Activated T-helper 1 cell treated with Interleukin-2 at 50 U/mL for 16 hours (primary cell): ENCODE measurements at places on chromosomes 1 and 21.

GRCh38 chr1:14599183-14599791 is 802 bp downstream of the KAZN start:
- no peak for DNase-seq

- no peak for DNase-seq
These were observed 179.7 kb downstream of the CHRM3 start for GRCh38 chr1:239566074-239566473.

GRCh38 chr1:217907504-217907903 is 276.4 kb downstream of the SPATA17 start:
- DNase-seq, result no peak

DNA sequence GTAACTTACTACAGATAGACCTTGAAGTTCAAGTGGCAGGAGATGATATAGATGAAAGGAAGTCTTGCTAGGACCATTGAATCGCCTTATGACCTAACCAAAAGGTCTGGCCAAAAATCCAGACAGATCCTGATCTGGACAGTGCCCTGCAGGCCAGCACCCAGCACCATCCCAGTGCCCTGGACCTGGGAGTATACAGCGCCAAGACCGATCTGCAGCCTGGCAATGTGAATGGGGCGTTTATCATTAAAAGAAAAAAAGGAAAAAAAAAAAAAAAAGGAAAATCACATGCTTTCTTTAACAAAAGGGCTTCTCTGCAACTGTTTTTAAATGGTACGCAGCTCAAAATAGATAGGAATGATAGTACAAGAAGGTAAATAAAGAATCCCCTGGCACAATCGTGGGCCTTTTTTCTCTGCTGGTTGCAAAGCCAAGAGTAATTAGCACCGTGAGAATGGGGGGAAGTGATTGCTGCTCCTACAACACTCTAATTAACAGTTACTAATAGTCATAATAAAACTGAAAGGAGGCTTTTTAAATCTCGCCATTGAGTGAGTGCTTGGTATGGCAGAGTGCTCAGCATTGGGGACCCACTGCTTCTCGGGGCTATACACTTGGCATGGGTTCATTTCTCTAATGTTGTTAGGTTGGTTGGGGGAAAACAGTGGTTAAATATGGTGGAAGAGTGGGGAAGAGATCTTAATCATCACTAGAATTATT is 146.7 kb downstream of the KAZN start:
- DNase-seq, result no peak

GRCh38 chr1:11283151-11283550 is 10.2 kb downstream of the UBIAD1 start:
- DNase-seq, result no peak

DNA sequence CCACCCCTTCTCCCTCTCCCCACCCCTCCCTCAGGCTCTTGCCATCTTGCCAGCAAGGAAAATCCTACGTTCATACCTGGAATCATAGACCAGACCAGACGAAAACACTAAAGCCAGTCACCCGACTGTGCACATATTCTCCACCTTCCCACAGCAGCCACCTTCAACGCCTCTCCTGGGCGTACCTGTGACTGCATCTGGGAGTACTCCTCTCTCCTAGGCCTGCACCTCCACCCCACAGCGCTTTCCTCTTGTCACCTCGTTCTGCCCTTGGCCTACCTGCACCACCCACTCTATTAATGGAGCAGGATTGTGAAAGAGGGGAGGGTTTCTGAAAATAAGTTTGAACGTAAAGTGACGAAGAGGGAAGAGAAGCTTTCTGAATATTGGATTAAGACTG is 17.8 kb downstream of the PAPPA2 start:
- no peak for DNase-seq

- no peak for DNase-seq
These were observed 268.7 kb downstream of the OLFM3 start for GRCh38 chr1:101728029-101728428.

DNA sequence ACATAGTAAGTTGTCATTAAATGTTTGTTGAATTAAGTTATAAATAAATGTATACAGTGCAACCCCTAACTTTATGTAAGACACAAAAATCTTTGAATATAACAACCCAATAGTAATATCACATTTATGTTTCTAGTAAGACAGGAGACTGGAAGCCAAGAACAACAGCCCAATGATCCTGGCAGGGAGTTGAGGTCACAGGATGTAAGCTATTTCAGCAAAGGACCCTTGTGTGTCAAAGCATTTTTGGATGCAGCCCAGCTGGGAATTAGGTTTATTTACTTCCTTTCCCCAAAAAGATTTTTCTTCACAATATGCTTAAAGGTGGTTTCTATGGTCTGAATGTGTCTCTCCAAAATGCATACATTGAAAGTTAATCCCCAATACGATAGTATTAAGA is 34.0 kb upstream of the ABCA4 start:
- no peak for DNase-seq

GRCh38 chr21:43280949-43281633 is 112.3 kb downstream of the CRYAA start:
- DNase-seq, result no peak

- DNase-seq, result no peak
These were observed 5.1 kb downstream of the TMEM201 start for GRCh38 chr1:9593492-9594465.

GRCh38 chr1:151942882-151943281 is 33.6 kb upstream of the THEM4 start:
- DNase-seq, result no peak

- no peak for DNase-seq
These were observed 19.9 kb downstream of the BEND5 start for GRCh38 chr1:48756683-48757316.

DNA sequence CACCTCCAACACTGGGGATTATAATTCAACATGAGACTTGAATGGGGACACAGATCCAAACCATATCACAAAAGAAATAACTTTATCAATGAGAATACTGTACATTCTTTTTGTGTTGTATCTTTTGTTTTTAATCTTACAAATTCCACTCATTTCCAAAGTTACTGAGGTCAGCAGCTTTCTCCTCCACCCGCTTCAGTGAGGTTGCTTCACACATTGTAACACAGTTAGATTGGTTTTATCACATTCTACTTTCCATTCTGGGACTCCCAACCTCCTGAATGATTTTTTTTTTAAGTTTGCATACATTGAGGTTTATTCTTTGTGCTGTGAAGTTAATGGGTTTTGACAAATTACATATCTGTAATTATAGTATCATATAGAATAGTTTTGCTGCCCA is 43.8 kb downstream of the DDAH1 start:
- no peak for DNase-seq

DNA sequence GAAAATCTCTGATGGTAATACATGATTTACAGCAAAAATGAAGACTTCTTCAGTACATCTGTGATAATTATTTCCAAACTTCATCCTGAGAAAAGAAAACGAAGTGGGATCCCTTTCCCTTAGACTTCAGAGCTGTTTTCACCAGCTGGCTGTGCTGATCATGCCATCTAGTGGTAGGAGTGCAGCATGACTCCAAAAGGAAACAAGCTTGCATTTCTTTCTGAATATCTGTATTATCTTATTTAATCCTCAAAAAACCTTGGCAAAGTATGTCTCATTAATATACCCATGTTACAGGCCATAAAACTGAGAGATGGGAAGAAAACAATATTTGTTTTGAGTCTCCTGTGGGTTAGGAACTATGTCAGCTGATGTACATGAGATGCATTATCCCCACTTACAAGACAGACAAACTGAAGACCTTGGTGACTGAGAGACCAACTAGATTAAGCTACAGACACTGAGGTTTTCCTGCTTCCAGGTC is 9.8 kb upstream of the GJA8 start:
- DNase-seq, result no peak

GRCh38 chr21:44867464-44867863 is 6.0 kb downstream of the PTTG1IP start:
- no peak for DNase-seq

DNA sequence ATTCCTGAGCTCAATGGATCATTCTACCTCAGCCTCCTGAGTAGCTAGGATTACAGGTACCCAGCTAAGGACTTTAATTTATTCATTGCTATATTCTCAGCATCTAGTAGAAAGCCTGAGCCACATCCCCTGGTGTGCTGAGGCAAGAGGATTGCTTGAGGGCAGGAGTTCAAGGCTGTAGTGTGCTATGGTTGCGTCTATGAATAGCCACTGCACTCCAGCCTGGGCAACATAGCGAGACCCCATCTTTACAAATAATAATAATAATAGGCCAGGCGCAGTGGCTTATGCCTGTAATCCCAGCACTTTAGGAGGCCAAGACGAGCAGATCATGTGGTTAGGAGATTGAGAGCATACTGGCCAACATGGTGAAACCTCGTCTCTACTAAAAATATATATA is 3.3 kb upstream of the RPS6KA1 start:
- DNase-seq, result no peak

GRCh38 chr1:236348071-236348470 is 46.0 kb upstream of the EDARADD start:
- no peak for DNase-seq

DNA sequence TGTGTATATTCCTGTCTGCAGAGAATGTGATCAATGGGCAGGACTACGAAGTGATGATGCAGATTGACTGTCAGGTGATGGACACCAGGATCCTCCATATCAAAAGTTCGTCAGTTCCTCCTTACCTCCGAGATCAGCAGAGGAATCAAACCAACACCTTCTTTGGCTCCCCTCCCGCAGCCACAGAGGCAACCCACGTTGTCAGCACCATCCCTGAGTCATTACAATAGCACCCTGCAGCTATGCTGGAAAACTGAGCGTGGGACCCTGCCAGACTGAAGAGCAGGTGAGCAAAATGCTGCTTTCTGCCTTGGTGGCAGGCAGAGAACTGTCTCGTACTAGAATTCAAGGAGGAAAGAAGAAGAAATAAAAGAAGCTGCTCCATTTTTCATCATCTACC is 65.2 kb downstream of the OLFML2B start:
- no peak for DNase-seq

DNA sequence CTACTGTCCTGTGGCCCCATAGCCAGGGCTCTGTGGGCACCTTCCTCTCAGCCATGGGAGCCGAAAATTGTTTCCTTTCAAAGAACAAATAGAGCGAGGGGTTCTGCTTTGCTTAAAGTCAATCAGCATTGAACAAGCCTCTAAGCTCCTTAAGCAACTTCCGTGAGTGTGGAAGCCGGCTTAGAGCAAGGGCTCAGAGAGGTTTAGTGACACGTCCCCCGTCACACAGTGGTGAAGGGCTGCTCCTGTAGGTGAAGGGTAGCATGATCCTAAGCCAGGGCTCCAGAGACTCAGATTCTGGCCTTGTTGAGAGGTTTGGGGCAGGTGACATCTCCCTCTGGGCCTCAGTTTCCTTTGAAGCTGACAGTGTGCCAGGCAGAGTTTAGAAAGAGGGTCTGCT is 94.0 kb upstream of the WNT4 start:
- no peak for DNase-seq

GRCh38 chr1:39720094-39720999 is 18.3 kb upstream of the PPIE start:
- DNase-seq, result no peak

DNA sequence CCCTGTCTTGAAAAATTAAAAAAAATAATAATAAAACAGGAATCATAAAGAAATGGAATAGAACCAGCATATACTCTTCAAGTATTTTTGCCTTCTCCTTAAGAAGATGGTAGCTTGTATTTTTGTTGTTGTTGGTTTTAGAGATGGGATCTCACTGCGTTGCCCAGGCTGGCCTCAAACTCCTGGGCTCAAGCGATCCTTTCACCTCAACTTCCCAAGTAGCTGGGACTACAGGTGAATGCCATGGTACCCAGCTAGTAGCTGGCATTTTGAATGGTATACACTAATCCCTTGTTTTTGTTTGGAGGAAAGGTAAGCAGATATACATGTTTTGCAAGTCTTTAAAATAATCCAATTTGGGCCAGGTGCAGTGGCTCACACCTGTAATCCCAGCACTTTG is 34.7 kb upstream of the ERO1B start:
- DNase-seq, result no peak

- no peak for DNase-seq
These were observed 5.1 kb downstream of the CR1L start for GRCh38 chr1:207649865-207650580.

DNA sequence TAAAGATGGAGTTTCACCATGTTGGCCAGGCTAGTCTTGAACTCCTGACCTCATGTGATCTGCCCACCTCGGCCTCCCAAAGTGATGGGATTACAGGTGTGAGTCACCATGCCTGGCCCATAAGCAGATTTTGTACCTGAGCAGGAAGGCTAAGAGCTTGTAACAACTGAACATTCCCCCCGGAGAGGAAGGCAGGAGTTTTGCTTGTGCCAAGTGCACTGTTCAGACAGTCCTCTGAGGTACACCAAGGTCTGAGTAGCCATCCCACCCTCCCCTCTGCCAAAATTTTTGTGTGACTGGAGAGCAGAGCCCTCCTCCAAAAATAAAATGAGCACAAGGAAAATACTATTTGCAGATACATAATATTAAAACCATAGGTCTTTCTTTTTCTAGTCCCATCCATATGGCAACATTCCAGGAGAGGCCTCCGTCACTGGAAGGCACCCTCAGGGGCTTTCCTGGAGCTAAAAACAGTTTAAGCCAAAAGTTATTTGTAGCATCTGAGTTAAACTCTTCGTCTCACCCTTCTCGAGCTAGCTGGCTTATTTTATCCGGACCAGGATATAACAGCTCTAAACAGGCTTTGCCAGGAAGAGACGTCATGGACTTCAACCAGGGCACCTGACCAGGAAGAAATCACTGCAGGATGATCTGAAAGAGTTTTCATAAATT is 27.2 kb downstream of the CAPN2 start:
- no peak for DNase-seq

DNA sequence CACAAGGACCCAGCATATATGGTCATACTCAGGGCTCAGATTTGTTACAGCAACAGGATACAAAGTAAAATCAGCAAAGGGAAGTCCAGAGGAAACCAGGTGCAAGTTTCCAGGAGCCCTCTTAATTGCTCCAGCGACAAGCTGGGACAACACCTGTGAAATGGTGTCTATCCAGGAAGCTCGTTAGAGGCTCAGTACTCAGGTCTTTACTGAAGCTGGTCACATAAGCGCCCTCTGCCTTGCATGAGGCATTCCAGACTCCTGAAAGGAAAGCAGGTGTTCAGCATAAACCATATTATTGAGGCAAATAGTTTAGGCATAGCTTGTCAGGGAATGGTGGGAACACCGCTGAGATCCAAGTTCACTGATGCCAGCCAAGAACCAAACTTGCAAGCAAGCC is 231.0 kb downstream of the SLC35F3 start:
- no peak for DNase-seq

DNA sequence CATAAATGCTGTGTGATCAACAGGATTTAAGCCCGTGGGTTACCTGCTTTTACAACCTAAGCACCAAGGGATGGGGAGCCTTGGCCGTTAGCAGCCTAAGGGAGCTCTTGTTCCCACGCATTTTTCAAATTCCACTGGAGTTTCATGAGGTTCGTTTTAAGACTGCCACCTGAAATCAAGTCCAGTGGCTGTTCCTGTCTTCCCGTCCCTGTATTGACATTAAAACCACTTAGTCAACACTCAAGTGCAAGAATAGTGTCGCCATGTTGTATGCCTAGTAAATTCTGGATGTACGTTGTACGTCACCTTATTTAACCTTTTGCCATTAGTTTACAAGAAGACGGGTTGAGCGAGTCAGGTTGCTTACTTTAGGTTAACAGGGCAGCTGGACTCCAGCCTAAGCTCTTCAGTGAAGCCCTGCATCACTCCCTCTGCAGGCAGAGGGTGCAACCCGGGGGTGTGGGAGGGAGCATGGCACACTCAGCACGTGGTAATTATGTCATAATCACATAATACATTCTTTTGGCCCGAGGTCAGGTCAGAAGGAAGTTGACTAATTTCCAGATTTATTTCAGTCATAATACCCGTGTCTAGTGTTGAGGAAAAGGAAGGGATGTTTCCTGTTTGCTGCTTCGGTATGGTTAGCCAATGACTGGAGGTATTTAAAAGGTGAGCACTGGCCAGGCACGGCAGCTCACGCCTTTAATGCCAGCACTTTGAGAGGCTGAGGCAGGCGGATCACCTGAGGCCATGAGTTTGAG is 42.5 kb downstream of the CNST start:
- DNase-seq, result no peak

GRCh38 chr1:100383743-100384405 is 31.6 kb downstream of the CDC14A start:
- no peak for DNase-seq
